Stimulated activated CD4-positive, alpha-beta T cell treated with anti-CD3 and anti-CD28 coated beads, Interleukin-4, amount 100 ng/mL, for 48 hours (primary cell): ENCODE measurements at places on chromosomes 6 and 20.

- no peak for DNase-seq
These were observed 93.6 kb downstream of the RPP40 start for GRCh38 chr6:4910037-4910760.

DNA sequence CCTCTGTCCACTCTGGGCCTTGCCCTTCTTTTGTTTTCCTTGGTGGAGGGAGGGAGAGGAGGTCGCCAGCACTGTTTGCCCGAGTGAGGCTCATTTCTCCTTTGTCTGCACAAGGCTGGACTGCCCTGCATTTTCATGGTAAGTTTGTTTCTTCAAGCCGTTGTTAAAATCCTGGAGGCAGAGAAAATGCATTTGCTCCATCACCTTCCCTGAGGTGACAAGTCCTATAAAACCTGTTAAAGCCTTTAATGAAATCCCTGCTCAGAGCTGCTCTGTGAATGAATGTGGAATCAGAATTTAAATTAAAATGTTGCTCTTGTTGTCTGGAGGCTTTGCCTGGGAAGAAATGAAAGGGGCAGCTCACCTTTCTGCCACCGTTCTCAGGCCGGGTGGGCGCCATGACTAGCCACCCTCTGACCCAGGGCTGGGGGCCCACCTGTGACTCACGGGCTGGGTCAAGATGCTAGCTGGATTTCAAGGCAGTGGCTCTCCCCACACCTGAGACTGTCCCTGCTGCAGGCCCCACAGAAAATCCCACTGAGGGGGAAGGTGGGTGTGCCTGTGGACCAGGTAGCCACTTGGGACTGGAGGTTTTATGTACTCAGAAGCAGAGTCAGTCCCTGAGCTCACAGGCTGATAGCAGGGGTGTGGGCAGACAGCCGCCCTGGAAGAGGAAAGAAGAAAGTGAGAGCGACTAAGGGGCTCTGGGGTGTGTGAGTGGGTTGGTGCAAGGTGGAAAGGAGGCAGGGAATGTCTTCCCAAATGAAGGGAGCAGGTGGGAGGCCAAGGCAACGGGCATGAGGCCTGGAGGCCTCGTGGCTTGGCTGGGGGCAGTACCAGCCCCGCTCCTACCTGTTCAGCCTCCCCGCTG lies 24.0 kb upstream of the MYT1 start:
- DNase-seq: no peak

- DNase-seq: no peak
These were observed 1.6 kb upstream of the HLA-DQA1 start for GRCh38 chr6:32635526-32636123.

GRCh38 chr6:120447605-120448004 lies 886.7 kb downstream of the TBC1D32 start:
- no peak for DNase-seq

GRCh38 chr6:158512809-158513208 lies 47.1 kb upstream of the TMEM181 start:
- no peak for DNase-seq

DNA sequence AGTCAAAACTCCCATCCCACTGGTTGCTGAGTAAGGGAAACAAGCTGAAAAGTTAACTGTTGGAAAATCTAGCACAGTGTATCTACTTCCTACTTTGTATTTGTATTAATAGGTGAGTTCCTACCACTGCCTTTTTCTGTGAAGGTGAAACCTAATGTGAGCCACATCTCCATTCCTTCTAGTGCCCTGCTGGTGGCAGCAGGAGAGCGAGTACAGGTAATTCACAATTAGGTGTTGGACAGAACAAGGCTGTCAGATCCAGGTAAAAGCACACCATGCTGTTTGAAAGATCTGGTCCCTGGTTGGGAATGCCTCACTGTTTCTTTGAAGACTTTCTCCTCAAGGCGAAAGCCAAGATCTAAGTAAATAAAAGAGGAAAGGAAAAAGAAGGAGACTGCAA lies 528.4 kb downstream of the PKHD1 start:
- DNase-seq: no peak

- no peak for DNase-seq
These were observed 9.7 kb downstream of the TFAP2D start for GRCh38 chr6:50722829-50723554.

DNA sequence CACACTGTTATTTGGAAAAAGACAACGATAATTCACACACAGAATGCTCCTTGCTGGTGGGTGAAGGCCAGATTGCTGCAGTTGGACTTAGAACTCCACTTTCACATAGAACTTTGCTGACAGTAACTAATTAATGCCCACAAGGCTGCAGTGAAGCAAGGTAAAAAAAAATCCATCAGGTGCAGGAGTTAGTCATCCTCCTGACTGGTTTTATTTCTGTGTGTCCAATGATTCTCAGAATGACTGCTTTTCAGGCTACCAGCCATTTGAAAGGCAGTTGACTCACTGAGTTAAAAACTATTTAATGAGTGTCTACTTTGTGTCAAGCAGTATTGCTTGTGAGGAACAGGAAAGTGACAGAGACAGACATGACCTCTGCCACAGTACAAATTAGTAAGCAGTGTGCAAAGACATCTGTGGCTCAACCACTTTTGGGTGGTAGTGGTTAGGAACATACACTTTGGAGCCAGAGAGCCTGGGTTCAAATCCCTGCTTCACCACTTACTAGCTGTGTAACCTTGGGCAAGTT lies 41.9 kb downstream of the ELOVL5 start:
- peak; percentile 39 for DNase-seq

- DNase-seq: no peak
These were observed 625.9 kb upstream of the EPHA7 start for GRCh38 chr6:94045099-94045829.

GRCh38 chr6:137989664-137990063 lies 117.6 kb downstream of the PERP start:
- no peak for DNase-seq

GRCh38 chr20:17437251-17437650 lies 93.9 kb downstream of the BFSP1 start:
- DNase-seq: no peak

- DNase-seq: peak; percentile 91
These were observed at the start of gene LATS1 for GRCh38 chr6:149717588-149718458. TSS of gene LATS1 (minus strand) at chr6:149718101. CDS start at chr6:149702126, 15,975 bp downstream.

DNA sequence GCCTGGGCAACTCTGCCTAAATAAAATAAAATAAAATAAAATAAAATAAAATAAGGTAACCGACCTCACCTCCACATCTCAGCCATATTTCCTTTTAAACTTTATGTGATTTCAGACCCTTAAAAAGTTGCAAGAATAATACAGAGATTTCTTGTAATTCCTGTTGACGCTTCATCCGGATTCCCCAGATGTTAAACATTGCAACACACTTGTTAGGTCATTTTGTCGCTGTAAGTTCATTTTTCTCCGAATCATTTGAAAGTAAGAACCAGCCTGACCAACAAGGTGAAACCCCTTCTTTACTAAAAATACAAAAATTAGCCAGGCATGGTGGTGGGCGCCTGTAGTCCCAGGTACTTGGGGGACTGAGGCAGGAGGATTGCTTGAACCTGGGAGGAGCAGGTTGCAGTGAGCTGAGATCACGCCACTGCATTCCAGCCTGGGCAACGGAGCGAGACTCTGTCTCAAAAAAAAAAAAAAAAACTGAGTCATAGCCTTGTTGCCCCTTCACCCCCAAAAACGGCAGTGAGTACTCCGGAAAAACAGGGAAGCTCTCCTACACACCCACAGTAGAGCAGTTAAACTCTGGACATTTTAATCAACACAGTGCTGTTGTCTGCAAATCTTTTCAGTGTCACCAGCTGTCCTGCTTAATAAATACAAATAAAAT lies 5.9 kb downstream of the PYGB start:
- DNase-seq: no peak

GRCh38 chr20:31667315-31668285 lies 29.9 kb downstream of the COX4I2 start:
- DNase-seq: no peak

DNA sequence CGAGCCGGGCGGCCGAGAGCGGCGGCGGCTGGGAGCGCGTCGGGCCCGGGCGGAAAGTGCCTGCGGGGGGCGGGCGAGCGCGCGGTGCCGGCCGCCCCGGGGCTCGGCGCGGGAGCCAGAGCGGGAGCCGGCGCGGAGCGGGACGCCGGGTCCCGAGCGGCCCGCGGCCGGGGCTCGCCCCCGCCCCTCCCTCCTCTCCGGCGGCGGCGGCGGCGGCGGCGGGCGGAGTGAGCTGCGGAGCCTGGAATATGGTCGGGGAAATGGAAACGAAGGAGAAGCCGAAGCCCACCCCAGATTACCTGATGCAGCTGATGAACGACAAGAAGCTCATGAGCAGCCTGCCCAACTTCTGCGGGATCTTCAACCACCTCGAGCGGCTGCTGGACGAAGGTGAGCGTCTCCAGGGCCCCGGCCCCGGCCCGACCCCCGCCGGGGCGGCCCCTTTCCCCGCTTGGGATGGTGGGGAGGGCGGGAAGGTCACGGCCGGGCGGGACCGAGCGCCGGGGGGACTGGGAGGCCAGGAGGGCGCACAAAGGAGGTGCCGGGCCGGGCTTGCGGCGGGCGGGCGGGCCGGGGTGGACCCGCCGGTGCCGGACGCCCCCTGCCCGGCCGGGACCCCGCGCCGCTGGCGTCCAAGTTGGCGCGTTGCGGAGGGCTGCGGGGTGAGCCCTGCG lies 565 bp downstream of the QKI start:
- DNase-seq: peak; percentile 11

DNA sequence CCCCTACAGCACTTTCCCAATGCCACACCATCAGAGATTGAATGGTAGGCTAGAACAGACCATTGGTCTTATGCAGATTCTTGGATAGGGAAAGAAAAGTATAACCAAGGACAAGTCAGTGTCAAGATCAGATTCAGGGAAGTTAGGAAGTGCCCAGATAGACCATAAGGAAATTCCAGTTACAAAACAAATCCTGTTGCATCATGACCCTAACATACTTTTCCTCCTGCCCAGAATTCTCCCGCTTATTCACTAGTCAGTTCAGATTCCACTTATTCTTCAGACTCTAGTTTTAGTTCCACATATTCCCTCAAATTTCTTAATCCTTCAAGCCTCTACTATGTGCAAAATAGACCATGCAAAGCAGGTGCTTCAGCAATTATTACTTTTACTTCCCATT lies 20.7 kb downstream of the METTL24 start:
- DNase-seq: no peak

DNA sequence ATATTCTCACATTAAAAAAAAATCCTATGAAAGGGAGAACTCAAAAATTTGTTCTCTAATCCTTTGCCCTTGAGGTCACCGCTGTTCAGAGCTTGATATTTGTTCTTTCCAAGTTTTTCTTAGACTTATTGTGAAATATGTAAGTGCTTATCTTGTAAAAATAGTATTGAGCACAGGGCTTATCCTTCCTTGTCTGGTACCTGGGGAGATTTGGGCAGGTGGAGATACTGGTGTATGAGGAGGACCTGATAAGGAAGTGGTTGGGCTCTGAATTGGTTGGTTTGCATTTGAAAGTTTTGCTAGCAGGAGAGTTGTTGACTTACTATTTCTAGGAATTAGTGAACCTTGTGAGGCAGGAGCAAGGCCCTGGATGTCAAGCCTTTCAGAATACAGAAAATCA lies 28.9 kb upstream of the ANKEF1 start:
- DNase-seq: no peak

- DNase-seq: peak; percentile 49
These were observed at the start of gene LPIN3 for GRCh38 chr20:41340327-41341055. TSS of gene LPIN3 (plus strand) at chr20:41340821. CDS start at chr20:41345804, 4,983 bp downstream.

DNA sequence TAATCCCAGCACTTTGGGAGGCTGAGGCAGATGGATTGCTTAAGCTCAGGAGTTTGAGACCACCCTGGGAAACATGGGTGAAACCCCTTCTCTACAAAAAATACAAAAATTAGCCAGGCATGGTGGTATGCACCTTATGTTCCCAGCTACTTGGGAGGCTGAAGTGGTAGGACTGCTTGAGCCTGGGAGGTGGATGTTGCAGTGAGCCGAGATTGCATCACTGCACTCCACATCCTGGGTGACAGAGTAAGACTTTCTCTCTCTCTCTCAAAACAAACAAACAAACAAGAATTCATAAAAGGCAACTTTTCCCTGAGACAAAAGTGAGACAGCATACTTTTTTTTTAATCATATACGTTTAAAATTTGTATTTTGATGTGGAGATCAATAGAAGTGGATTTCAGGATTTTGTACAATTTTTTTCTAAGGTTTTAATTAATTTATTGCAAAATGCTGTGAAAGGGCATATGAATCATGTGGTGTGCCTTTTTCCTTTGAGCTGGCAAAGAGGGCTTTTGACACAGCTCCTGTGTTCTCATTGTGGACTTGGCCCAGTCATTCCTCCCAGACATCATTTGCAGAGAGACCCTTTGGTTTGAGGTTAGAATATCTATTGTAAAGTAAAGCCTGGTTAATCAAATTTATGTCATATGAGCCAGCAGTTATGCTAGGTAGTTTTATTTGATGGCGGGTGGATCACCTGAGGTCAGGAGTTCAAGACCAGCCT lies 77.1 kb downstream of the TULP4 start:
- no peak for DNase-seq

DNA sequence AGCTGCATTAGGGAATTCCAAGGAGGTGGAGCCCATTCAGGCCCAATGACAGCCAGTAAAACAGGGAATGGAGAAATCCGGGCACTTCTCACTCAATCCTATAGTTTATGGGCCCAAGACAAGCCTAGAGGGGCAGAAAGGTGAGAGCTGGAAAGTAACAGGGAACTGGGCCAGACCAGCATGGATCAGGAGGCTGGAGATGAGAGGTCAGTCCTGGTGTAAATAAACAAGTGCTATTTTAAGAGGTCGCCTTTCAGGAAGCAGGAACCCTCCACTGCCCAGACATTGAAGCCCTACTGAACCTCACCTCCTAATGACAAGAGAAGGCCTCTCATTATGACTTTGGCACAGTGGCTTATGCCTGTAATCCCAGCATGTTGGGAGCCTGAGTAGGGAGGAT lies 57.2 kb upstream of the TGM3 start:
- no peak for DNase-seq

- no peak for DNase-seq
These were observed 23.0 kb upstream of the ECHDC1 start for GRCh38 chr6:127366282-127367022.

DNA sequence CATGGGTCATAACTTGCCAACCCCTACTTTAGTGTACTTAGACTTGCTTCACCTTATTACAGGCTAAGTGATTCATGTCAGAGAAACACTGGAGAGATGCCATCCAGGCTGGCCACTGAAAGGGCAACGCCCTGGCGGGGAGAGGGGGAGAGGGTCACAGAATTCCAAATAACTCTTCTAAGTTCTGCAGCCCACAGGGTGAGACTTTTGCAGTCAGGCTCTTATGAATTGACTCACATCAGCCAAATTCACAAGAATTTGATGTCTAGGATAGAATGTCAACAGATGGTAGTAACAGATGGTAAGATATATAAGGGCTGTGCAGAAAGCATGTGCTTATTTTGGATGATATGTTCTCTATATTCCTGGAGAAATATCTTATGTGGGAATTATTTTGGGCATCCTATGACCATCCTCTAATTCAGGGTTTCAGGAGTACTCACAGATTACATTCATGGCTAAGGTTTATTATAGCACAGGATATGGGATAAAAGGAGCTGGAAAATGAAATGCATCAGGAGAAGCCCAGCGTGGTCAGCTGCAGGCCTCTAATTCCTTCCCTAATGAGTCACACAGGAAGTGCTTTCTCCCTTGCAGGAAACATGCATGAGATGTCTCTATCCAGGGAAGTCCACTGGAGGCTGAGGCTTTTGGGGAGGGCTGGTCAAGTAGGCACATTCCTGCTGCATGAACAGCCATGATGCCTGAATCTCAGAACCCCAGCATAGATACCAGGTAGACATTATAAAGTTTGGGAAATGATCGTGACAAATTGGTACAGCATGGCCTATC lies 58.7 kb upstream of the RIN2 start:
- DNase-seq: no peak
